ENCODE measurements at places on chromosomes 3 and 15.

DNA sequence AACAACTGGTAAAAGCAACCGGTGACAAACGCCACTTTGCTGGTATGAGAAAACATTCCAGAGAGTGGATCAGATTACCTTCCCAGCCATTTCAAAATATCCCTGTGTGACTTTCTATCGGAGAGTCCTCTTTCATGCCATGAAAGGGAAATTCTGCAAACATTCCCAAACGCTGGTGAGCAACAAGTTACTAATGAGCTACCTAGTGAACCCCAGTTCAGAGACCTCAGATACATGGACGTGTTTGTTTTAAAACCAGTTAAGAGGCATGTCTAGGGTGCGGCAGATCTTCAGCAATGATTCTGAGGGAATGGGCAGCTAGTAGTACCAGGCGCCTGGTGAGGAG lies 418.2 kb upstream of the NR2F2 start:
- DNase-seq: no peak

- no peak for DNase-seq
Observed at GRCh38 chr15:40240619-40241221, 1.9 kb downstream of the PAK6 start.

DNA sequence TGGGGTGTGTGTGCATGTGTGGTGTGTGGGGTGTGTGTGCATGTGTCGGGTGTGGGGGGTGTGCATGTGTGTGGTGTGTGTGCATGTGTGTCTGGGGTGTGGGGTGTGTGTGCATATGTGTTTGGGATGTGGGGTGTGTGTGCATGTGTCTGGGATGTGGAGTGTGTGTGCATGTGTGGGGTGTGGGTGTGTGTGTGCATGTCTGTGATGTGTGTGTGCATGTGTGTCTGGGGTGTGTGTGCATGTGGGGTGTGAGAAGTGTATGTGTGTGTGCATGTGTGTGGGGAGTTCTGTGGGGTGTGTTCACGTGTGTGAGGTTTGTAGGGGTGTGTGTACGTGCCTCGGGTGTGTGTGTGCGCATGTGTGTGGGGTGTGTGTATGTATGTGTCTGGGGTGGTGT lies 6.7 kb upstream of the OCA2 start:
- no peak for DNase-seq

DNA sequence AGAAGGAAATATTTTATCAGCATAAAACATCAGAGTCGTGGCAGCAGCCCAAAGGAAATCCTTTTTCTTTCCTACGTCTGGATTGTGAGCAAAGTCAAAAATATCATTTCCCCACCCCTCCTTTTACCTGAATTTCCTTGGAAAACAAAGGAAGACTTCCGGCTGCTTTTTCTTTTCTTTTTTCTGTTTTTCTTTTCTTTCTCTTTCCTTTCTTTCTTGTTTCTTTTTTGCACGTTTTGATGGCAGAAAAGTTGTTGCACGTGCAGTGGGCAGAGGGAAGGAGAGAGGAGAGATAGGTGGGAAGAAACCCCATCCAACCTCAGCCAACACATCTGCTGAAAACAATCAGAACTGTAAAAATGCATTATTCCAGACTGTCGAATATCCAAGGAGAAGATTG lies 544 bp upstream of the MYO1E start:
- DNase-seq: no peak

GRCh38 chr3:41295740-41296139 lies 96.4 kb downstream of the CTNNB1 start:
- no peak for DNase-seq

DNA sequence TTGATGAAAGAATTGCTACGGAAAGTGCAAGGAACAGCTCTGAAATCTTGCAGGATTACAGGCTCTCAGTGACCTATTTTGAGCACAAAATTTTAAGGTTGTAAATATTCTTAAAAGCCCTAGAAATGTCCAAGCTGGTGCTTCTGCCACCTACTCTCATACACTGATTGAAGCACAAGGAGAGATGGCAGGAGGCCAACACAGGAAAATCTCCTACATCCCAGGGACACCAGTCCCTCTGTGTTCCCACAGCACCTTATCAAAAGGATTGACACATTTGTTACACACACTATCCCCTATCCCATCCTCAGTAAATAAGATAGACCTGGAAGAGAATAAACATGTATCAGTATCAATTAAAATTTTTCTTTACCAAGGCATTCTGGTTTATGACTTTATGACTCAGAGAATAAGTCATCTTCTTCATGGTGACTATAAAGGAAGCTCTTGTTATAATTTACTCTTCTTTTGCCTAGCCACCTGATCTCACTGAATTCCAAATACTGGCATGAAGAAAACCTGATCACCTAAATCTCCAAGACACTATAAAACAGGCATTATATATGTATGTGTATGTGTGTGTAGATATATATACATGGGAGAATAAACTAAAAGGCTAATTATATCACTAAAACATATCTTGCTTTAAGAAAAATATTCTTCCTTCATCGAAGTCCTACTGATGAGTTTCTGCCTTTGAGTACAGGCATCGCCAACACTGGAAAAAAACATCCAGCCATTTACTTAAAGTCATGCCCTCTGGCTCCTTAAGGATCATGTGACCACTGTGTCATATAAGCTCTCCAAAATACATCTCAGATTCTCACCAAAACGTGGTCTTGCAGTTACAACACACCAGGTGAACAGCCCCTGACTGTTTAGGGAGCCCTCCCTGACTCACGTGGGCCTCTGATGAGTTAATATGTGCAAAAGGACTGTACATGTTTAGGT lies 208.1 kb upstream of the NR2F2 start:
- DNase-seq: no peak

DNA sequence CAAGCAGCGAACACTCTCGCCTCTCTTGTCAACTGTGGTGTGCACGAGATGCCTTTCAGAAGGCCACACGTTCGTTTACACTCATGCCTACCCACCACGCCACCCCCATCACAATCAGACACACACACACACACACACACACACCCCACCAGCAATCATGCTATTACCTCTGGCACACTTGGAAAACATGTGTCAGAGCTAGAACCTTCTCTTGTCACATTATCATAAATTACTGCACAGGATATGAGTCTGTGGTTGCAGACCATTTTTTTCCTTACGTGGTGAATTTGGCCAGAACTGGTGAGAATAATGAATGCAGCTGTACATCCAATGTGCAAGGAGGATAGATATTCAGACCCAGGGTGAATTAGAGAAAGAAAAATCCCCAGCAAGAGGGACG lies 52.4 kb downstream of the TRIM69 start:
- DNase-seq: no peak

DNA sequence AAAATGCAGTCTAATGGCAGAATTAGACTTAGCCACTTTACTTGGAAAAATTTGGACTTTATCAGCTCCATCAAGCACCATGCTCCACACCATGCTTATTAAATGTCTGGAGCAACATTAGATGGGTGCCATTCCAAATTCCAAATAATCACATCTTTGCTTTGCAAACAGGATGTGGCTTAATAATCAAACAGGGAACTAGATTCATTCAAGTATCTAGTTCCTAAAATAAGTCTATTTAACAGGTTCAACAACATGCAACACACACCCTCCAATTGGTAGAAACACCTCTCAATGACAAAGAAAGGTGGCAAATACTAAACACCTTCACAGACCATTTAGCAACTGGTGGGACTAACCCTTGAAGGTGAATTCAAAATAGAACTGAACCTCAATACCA lies 3.5 kb downstream of the HEXA start:
- DNase-seq: no peak

GRCh38 chr3:30549600-30549999 lies 56.8 kb upstream of the TGFBR2 start:
- no peak for DNase-seq

- DNase-seq: no peak
Observed at GRCh38 chr3:139216958-139217357, 126.9 kb upstream of the MRPS22 start.

GRCh38 chr3:130601442-130601971 lies 84.5 kb downstream of the COL6A6 start:
- DNase-seq: no peak

DNA sequence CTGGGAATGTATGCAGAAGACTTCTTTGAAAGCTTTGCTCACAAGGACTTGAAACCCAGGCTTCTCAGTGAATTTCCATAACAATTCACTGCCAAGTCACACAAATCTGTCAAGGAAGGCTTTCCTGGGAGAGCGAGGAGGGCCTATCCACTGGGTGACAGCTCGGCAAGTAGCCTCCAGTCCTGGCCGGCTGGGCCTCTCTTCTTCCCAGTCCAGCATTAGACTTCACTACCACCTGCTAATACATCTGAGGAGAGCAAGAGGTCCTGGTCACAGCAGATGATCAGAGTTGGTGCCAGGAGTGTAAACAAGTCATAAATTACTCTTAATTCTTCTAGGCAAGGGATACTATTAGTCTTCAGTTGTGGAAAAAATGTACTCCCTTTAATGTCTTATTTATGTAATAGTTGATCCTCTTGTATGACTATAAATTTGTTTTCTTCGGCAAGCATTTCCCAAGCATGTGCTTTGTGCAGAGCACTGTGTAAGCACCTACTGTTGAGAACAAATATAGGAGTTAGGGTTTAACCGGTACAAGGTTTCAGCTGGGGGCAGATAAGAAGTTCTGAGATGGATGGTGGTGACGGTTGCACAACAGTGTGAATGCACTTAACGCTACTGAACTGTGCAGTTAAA lies 162.9 kb downstream of the VGLL4 start:
- no peak for DNase-seq

- DNase-seq: no peak
Observed at GRCh38 chr3:140706360-140706759, 28.5 kb downstream of the TRIM42 start.

GRCh38 chr3:4065554-4065953 lies 237.6 kb upstream of the SETMAR start:
- DNase-seq: no peak

- DNase-seq: no peak
Observed at GRCh38 chr3:70078778-70079177, 79.2 kb downstream of the SAMMSON start.

DNA sequence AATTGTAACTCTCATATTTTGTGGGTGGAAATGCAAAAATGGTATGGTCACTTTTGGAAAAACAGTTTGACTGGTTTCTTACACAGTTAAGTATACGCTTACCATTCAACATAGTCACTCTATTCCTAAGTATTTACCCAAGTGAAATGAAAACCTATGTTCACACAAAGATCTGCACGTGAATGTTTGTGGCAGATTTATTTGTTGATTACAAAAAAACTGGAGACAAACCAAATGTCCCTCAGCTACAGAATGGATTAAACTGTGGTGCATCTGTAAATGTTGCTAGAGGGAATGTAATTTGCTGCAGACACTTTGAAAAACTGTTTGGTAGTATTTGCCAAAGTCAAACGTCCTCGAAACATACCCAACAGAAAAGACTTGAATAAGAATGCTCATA lies 29.3 kb downstream of the ACKR2 start:
- no peak for DNase-seq

GRCh38 chr15:96585484-96586386 lies 255.2 kb downstream of the NR2F2 start:
- DNase-seq: no peak

- DNase-seq: no peak
Observed at GRCh38 chr3:18806633-18807032, 341.7 kb upstream of the KCNH8 start.

DNA sequence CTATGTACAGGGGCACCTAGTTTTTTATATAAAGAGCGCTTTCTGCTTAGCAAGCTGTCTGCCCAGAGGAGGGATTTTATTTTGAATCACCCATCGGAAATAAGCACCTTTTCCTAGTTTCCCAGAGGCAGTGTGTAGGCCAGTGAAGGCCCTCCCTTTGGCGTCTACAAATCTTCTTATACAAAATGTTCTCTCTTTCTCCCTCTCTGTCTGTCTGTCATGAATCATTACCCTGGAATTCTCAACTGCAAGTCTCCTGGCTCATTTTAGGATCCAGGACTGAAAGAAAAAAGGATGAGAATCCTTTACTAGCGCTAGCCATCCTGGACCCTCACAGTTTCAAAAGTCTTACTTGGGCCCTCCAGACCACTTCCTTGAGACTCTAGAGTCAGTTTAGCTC lies 728.1 kb downstream of the OTOL1 start:
- DNase-seq: no peak

DNA sequence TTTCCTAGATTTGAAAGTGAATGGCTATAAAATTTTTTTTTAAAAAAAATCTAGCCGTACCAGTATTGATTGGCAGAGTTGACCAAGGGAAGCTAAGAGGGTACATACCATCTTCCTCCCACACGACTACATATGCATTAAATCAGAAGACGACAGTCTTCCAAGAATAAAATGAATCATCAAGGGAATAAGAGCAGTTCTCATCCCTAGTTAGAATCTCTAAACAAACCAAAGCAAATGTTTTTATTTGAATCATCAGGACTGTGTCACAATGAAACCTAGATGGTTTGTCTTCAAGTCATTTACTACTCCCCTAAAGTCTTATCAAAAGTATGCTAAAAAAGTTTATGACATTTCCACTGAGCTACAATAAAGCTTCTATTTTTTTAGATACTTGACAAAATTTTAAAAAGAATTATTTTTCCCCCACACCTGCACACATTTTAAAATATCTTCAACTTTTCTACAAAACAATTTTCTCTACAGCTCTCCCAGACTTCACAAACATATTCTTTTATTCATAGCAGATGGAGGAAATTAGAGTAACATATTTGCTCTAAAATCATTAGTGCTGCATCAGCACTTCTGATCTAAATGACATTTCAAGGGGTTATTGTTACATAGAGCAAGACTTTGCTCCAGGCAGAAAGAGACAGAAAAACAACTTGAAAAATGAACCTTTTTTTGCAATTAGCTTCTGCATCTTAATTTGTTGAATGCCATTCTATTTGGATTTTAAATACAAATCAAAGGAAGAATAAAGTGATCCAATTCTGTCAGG lies 547.1 kb downstream of the FHIT start:
- DNase-seq: no peak

DNA sequence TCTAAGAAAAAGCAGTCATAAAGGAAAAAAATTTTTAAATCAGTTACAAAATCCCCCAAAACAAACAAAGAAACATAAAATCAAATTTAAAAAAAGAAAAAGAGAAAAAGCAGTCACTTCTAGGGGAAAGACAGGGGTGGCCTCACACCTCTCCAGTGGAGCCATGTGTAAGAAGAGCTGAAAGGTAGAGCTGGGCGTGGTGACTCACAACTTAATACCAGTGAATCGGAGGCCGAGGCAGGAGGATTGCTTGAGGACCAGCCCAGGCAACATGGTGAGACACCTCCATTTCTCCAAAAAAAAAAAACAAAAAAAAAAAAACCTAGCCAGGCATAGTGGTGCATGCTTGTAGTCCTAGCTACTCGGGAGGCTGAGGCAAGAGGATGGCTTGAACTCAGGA lies 14.7 kb downstream of the MESD start:
- no peak for DNase-seq

DNA sequence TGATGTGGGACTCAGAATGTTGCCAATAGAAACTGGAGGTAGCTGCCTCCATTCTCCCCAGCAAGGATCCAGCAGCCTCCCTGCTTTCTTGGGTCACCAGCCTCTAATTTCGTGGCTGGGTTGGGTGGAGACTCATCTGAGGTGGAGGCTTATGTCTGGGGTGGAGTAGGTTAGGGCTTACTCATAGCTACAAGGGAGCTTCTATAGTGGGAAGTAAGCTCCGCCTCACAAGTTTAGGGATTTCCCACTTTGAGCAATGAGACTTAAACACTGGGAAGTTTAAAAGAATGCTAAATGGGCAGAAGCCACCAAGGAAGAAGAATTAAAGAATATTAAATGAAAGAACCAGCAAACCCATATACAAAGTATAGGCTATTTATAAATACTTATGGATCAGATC lies 63.8 kb downstream of the GJD2 start:
- no peak for DNase-seq

GRCh38 chr15:65344914-65345275 lies 32.9 kb downstream of the IGDCC3 start:
- DNase-seq: no peak

- no peak for DNase-seq
Observed at GRCh38 chr3:169138849-169139420, 524.6 kb downstream of the MECOM start.

All from activated CD8-positive, alpha-beta memory T cell treated with anti-CD3 and anti-CD28 coated beads for 1 hour (primary cell).